ENCODE measurements at places on chromosomes 3 and 15.

- no peak for DNase-seq
These were observed 120.8 kb downstream of the CLASP2 start for GRCh38 chr3:33597257-33597689.

- DNase-seq = no peak
These were observed 1.4 kb downstream of the DVL3 start for GRCh38 chr3:184156522-184156955.

DNA sequence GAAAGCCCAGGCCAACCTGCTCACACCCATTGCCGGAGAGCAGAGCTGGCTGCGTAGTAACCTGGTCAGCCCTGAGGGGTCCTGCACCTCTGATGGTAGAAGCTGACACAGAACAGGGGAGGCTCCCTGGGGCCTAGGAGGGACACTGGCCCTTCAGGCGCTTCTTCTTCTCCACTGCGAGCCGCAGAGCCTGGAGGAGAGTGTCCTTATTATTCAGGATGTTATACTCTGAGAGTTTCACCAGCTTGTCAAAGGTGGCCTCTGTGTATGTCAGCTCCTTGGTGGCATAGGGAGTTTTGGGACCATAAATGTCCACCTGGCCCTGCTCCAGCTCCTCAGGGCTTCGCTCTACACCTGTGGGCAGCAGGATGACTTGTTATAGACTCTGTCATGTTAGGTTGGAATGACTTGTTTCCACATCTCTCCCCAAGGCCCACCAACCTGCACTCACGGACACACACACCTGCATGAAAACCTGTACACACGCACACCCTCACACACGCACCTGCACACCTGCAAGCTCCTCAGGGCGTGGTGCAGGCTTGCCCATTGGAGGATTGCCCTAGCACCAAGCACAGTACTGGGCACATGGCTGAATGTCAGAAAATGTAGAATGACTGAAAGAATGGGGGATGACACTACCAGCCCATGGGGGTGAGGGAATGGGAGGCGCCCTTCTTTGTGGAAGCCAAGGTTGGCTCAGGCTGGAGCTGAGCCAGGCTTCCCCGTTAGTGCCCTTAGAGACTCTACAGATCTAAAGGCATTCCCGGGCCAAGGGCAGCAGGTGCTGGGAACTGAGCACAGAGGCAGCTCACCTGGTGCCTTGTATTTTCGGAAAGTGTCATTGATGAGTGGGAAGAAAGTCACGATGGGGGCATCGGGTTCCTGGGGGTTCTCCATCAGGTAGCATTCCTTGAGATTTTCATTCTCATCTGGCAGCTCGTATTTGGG is 11.5 kb upstream of the EHD4 start:
- no peak for DNase-seq

GRCh38 chr3:123651449-123652341 is 66.8 kb upstream of the HACD2 start:
- no peak for DNase-seq

DNA sequence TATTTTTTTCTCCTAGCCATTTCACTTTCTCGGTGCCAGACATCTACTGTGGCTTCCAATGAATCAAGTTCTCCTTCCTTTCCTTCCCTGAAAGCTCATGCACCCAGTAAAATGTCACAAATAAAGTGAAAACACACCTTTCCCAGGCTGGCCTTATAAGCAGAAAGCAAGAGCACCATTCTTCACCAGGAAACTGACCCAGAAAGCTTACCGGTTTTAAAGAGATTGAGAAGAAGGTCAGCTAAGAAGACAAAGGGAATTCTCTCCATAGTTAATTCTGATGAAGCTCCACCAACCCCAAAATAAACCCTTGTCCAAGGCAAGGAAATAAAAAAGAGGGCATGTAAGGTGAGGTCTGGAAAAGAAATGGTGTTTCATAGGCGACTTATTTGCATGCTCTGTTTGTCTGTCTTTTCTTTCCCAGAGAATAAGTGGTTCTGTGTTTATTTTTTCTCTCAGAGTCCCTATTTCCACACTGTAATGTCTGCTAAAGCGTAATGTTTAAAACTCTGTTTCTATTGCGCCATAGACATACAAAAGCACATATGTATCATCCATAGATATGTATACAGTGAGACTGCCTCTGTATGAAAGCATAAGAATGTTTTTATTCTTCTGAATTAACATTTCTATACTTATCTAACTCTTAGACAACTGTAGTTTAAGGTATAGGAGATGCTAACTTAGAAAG is 2.8 kb downstream of the LSAMP start:
- DNase-seq = no peak

GRCh38 chr15:90497376-90497775 is 32.3 kb upstream of the CRTC3 start:
- no peak for DNase-seq

DNA sequence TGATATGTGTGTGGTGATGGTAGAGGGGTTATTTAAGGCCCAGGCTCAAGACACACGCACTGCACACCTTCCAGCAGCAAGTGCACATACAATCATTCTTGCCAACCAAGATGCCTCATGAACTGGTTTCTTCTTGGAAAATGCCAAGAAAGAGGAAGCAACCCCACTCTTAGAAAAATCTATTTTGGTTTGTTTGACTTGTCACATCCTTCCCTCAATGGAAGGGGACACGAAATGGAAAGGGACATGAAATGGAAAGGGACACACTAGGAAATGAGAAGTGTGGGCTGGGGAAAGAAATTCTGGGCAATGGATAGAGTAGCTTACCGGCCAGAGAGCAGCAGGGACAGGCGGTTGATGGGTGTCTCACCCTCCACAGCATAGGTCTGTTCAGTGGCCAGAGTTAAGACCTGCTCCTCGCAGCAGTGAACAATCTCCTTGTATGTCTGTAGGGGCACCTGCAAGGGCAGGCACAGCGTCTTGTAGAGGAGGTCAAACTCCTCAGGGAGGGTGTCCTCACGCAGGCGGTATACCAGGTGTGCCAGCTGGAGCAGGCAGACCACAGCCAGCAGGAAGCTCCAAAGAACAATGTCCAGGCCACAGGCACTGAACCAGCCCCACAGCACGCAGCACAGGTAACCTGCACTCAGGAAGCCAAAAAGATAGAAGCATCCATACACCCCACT is 640 bp downstream of the POPDC2 start:
- DNase-seq = no peak

DNA sequence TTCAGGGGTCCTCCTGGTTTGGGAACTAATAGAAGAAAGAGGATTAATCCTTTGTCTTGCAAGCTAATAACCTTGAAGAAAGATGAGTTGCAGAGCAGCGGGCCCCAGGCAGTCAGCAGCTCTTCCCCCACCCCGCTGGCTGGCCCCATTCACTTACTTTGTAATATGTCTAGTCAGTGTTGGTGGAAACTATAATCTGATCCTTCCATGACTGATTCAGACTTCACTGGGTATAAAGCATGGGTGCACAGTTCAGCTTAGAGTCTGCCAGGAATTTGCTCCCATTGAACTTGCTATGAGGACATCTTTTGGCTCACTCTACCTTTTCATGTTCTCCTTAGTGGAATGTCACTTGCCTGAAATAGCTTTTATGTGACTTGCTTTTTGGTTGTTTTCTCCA is 117.7 kb downstream of the CCNL1 start:
- DNase-seq = no peak

DNA sequence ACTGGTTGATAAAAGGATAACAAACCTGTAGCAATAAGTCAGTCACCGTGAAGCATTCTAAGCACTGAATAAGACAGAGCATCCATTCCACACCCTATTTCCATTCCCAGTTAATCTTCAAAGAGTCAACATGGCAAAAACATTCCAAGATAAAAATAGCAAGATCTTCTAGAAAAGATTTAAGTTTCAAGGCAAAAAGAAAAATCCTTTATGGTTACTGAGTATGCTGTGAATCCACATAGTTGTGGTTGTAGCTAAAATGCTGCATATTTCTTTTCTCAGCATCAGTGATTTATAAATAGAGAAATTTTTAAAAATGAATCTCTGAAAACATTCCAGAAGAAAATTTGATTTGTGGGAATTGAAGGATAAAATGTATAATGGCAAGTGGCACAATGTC is 21.1 kb downstream of the GAP43 start:
- no peak for DNase-seq

Data from NCI-H2029 treated with DMSO at 0.1 percent for 48 hours (cell line).